ENCODE measurements at places on chromosomes 11 and 22.

DNA sequence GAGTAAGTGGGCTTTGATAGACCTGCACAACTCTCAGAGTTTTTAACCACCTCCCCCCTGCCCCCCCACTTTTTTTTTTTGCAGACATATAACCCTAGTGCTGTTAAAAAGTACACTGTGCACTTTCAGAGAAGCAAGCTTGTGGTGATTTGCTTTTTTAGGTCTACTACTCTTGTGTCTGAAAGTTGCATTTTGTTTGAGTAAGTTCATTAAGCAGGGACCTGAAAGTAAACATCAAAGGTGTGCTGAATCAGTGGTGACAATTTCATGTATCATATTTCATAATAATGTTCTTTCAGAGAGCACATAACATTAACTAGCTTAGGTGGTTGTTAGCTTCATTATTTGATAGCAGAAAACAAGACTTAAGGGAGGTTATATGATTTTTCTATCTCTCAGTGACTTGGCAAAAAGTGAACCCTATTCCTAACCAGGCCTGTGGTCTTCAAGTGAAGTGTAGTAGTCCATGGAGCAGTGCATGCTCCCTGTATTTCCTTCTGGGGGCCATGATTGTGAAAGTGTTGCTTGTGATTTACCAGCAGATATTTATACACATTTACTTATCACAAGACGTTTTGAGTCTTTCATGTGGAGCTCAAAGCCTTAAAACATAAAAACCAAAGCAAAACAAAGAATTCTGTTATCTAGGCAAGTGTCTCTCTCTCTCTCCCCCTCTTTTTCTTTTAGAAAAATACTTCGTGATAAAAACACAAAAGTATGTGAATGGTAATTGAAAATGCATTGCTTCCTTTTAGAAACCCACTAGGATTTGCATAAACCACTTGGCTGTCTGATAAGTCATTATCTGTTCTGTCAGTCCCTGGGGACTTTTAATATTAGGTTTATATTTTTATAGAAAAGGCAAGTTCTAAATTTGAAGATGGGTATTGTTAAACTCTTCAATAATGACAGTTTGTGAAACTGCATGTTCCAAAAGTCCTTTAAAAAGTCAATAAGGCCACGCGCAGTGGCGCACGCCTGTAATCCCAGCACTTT is 7.5 kb upstream of the RAG2 start:
- DNase-seq = no peak

DNA sequence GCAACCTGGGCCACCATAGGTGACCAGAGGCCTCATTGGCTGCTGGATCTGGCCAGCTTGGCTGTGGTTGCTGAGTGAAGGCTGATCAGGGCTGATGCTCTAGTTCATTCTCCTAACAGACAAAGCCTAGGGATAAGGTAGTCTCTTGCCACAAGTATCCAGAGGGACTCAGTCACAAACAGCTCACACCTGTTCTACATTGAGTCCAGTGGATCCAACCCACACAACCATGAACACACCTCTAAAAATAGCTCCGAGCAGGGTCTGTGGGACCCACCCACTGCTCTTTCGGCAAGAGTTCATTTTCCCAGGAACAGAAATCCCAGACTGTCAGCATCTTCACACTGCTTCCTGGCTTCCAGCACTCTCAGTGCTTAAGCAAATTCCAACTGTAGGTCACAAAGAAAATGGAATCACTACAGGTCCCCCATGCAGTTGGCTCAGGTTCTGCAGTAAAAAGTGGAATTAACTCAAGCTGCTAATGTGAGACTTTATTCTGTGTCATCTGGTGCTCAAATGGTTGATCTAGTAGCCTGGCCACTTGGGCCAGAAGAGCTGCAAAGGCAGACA is 67.3 kb downstream of the PPFIBP2 start:
- no peak for DNase-seq

DNA sequence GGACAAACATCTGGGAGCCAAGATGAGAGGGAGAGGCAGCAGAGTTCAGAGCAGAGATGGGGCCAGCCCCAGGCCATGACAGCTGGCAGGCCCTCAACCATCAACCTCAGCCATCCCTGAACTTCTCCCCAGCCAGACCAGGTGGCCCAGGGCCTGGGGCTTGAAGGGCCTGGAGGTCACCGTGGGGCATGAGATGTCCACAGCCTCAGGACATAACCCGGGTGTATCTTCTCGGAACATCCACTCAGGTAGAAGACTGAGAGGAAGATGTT is 12.4 kb upstream of the SLC39A13 start:
- no peak for DNase-seq

- no peak for DNase-seq
These were observed 96.5 kb downstream of the ME3 start for GRCh38 chr11:86575927-86576326.

DNA sequence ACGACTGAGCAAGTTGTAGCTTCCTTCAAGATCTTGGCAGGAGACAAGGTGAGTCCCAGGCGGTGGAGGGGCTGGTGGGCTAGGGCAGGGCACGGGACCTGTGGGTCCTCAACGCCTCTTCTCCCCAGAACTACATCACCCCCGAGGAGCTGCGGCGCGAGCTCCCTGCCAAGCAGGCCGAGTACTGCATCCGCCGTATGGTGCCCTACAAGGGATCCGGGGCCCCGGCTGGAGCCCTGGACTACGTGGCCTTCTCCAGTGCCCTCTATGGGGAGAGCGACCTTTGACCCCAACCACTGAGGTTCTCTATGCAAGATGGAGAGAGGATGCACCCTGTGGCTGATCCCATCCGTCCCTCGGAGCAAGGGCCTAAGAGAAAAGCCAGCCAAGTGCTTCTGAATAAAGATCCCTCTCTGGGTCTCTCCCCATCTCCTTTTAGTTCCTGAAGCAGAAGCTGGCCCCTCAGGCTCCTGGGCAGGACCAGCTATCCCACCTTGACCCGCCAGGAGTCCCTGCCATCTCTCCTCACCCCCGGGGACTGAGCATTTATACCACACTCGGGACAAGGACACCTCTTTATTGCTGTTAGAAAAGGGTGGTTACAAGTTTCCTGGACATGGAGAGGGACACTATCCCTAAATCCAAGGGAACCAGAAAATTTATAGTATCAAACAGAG is 5.4 kb downstream of the CTSF start:
- no peak for DNase-seq

DNA sequence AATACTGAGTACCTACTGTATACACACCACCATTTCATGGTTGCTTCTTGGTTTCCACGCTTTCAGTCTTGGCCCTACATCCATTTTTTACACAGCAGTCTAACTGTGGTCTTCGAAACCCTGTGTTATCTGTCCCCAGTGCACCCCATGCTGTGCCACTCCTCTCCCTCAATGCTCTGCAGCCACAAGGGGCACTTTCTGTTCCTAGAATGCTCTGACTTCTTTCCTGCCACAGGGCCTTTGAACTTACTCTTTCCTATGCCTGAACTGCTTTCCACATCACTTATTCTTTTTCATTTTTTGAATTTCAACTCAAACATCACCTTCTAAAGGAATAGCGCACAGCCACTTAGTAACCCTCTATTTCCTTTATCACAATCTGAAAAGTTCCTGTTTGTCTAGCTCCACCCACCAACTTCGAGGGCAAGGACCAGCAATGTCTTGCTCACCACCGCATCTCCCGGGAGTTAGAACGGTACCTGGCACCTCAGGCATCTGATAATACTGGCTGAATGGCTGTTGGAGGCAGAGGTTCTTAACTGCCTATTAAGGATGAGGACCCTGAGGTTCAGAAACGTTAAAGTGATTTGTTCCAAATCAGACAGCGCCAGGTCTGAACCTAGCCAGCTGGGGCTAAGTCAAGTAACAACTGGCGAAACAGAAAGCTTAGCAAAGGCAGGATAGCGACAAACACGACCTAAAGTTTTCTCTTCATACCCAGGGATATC is 568 bp downstream of the ALG8 start:
- no peak for DNase-seq

- DNase-seq = no peak
These were observed 59.3 kb upstream of the EIF3D start for GRCh38 chr22:36588285-36588684.

GRCh38 chr11:118742304-118742703 is 48.7 kb downstream of the DDX6 start:
- no peak for DNase-seq

GRCh38 chr22:23014250-23014649 is 56.1 kb upstream of the GNAZ start:
- no peak for DNase-seq

DNA sequence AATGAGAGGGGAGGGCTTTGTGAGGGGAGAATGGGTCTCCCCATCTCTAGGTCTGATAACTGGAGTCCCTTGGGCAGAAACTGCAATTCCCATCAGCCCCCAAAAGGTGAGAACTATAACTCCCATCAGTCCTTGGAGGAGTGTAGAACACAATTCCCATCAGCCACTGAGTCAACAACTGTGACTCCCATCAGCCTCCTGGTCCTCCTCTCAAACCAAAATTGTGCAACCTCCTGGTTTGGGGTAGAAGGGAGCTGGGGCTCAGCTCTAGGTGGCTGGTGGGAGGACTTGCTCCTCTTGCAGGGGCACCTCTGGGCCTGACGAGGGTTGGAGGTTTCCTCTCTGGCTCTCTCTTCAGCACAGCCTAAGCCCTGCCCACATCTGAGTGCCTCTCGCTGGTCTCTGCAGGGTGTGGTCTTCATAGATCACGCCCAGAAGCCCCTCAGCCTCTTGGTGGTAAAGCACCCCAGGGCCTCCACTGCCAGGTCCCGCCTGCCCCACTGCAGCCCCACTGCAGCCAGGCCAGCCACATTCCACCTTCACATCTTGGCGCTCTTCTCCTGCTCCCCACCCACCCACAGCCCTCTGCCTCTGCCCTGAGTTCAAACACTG is 18.5 kb downstream of the SLC22A12 start:
- DNase-seq = no peak
